ENCODE measurements at places on chromosomes 13 and 19.

DNA sequence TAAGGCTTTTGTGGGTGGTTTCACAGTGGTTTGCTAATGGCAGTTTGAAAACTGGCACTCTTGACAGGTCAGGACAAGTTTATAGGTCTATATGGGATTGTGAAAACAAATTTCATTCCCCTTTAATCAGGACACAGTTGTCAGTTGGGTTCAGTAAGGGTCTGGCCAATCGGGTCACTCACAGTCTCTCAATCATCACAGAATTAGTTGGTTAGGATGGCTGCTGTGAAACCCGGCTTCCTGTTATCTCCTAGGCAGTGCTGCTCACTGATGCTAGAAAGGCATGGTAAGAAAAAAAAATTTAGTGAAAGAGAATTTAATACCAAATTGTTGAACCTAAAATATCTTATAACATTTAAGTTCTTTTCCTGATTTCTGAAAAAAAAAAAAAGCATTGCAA lies 1730.1 kb downstream of the EFNB2 start:
- DNase-seq = no peak

DNA sequence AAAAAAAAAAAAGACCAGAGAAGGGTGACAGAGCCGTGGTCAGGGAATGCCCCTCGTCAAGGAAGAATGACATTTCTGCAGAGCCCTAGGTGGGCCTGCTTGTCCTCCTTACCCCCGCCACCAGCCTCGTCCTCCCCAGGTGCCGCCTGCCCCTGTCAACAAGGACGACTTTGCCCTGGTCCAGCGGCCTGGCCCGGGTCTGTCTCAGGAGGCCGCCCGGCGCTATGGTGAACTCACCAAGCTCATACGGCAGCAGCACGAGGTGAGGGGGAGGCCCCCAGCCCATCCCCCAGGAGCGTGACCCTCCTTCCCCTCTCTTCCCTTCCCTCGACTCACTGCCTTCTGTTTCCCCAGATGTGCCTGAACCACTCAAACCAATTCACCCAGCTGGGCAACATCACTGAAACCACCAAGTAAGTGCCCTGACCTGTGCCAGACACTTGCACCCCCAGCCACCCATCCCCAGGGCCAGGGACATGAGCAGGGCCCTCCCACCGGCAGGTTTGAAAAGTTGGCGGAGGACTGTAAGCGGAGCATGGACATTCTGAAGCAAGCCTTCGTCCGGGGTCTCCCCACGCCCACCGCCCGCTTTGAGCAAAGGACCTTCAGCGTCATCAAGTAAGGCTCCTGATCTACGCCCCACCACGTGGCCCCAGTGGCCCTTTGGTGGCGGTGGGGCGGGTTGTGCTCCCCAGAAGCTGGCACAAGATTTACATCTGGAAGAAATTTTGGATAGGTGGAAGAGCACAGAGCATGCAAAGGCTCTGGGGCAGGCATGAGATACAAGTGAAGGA lies 14.8 kb downstream of the PODNL1 start:
- DNase-seq = no peak

DNA sequence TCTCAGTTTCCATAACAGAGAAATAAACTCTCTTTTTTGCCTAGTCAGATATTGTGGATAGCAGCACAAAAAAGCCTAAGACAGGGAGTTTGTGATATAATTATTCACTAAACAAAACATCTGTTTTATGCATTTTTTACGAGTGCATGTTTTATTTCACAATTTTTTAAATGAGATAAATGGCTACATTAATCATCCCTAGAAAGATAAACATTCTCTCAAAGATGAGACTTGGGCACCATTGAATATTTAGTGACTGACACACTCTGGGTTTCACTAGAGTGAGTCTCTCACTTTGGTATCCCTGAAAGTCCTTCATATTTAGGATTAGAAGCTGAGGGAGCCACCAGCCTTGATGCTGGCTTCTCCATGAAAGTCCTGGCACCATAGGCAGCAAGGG lies 74.3 kb upstream of the LRCH1 start:
- no peak for DNase-seq

- DNase-seq = no peak
Measured at GRCh38 chr13:58949646-58950045, 1214.1 kb downstream of the DIAPH3 start.

DNA sequence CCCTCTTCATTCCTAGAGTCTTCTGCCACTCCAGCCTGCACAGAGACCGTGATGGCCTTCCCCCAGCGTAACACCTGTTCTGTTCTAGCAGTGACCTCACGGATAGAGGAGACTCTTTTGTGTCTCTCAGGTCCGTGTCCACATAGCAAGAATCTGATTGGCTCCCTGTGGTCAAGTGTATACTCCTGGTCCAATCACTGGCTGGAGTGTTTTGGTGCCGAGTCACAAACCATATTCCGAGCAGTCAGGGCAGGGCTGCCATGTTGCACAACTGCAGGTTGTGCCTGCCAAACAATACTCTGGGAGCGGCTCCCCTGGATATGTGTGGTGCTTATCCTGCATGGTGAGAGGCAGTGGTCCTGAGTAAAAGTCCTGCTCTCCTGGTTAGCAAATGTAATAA lies 402.4 kb downstream of the KCNRG start:
- no peak for DNase-seq

DNA sequence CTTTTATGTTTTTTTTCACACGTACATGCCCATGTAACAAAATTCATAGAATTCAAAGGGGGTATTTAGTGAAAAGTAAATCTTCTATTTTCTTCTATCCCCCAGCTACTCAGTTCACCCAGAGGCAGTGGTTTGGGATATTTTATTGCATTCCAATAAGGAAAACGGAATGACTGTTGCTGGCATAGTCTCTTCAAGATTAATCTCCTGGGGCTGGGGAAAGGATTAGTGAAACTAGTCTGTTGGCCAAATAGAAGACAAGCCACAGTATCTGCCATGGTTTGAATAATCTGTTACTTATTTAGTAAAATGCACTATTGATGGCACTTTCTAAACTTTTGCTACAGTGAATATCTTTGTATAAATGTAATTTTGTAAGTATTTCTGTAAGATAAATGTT lies 122.0 kb downstream of the NDFIP2 start:
- no peak for DNase-seq
